ENCODE measurements at places on chromosomes 2 and 18.

DNA sequence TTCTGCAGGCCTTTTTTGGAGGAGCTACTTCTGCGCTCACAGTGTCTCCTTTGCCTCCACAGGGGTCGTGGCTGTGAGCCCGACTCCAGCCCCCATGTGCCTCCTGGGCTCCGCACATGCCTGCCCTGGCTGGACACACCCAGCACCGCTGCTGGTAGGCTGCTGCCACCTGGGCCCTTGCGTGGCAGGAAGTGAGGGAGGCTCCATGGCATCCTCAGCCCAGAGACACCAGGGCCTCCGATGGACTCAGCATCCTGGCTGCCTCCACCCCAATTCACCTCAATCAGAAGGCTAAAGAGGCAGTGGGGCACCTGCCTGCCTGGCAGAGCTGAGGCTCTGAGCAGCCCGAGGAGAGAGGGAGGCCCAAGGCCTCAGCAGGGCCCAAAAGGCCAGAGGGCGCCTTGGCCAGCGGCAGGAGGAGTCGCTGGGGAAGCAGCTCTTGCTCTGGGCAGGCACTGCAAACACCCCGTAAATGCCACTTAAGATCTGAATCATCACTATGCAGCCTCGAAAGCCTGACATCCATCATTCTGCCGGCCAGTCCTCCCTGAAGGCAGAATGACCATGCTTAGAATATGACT is 68.3 kb upstream of the OTOS start:
- peak; percentile 57 for DNase-seq

DNA sequence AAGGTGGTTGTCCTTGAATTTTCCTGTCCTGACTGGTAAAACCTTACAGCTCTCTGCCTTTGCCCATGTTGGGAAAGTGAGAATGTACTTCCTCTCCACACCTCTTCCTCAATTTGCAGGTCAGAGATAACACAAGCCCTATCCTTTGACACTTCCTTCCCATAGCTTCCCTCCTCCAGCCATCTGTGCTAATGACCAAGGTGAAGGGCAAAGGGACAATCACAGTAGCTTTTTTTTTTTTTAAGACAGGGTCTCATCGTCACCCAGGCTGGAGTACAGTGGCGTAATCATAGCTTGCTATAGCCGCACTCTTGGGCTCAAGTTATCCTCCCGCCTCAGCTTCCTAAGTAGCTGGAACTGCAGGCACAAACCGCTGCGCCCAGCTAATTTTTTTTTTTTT is 24.3 kb upstream of the STPG4 start:
- DNase-seq, result peak; percentile 18

- no peak for DNase-seq
Measured at GRCh38 chr2:134985061-134985460, 62.2 kb downstream of the MAP3K19 start.

DNA sequence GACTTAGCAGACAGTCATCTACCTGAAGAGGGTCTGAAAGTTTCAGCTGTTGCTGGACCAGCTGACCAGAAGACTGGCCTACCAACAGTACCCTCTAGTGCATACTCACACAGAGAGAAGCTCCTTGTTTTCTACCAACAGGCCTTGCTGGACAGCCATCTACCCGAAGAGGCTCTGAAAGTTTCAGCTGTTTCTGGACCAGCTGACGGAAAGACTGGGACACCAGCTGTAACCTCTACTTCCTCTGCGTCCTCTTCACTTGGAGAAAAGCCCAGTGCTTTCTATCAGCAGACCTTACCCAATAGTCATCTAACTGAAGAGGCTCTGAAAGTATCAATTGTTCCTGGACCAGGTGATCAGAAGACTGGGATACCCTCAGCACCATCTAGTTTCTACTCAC is 63.2 kb downstream of the ALMS1 start:
- no peak for DNase-seq

DNA sequence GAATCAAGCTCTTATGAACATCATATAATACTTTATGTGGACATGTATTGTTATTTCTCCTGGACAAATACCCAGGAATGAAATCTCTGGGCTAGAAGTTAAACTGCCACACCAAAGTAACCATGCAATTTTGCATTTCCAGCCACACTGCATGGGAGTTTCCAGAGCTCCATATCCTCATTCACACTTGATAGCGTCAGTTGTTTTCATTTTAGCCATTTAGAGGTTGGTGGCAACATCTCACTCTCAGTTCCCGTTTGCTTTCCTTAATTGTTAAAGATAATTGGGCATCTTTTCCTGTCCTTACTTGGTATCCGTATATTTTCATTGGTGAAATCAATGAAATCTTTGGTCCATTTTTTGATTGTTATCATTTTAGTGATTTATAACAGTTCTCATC is 47.8 kb downstream of the SH3YL1 start:
- DNase-seq, result no peak

DNA sequence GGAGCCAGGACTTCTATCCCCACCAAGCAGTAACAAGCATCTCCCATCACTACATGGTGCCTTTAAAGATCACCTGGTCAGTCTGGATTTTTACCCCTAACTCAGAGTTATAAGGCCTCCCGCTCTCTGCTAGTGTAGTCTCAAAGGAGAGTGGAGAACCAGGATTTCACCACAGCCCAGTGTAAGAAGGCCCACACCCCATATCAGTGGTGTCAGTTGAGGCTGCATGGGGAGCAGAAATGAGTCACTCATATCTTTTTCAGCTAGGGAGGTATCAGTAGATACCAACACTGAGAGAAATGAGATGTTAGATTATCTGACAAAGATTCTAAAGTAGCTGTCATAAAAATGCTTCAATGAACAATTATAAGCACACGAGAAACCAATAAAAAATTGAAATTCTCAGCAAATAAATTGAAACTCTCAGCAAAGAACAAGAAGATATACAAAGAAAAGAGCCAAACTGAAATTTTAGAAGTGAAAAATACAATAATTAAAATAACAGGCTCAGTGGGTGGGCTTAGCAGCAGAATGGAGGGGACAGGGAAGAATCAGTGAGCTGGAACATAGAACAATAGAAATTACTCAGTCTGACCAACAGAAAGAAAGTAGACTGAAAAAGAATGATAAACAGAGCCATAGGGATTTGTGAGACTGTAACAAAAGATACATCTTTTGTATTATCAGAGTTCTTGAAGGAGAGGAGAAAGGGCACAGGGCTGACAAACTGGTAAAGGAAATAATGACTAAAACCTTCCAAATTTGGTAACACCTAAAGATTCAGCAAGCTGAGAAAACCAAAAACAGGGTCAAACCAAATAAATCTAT is 257.7 kb downstream of the ANAPC1 start:
- DNase-seq, result peak; percentile 59

DNA sequence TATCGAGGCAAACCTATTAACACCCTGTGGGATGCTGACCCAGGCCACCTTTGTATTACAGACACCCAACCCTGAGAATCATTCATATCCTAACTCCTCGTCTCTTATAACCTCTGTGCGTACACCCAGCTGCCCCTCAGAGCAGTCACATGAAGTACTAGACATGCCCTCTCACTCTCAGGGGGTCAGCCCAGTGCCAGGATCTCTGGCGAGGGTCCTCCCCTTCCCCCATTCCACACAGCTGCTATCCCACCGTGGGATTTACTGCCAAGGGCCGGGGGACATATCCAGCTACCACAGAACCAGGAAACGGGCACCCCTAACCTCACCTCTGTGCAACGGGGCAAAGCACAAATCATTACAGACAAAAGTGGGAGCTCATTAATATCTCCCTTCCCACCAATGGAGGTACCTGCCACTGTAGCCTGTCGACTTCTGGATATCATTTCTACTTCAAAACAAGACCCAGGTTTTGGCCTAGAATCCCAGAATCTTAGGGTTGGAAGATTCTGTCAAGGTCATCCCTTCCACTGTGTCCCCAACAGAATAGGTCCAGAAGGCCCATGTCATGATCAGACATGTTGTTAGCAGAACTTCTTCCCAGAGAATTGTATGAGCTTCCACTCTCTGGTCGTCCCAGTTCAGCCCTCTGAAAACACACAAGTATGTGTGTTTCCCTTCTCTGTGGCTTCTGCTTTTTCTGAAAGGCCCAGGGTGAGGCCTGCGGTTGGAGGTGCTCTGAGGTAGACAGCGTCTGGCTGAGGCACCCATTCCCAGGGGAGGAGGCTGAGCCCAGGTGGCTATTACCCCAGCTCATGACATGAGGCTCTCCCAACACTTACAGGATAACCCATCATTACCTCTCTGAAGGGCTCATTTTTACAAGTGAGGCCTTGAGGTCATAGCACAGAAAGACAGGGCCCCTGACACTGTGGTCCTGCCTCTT is 1.7 kb downstream of the TMBIM1 start:
- no peak for DNase-seq

- DNase-seq, result no peak
Measured at GRCh38 chr18:48367557-48367956, 41.6 kb downstream of the ZBTB7C start.

DNA sequence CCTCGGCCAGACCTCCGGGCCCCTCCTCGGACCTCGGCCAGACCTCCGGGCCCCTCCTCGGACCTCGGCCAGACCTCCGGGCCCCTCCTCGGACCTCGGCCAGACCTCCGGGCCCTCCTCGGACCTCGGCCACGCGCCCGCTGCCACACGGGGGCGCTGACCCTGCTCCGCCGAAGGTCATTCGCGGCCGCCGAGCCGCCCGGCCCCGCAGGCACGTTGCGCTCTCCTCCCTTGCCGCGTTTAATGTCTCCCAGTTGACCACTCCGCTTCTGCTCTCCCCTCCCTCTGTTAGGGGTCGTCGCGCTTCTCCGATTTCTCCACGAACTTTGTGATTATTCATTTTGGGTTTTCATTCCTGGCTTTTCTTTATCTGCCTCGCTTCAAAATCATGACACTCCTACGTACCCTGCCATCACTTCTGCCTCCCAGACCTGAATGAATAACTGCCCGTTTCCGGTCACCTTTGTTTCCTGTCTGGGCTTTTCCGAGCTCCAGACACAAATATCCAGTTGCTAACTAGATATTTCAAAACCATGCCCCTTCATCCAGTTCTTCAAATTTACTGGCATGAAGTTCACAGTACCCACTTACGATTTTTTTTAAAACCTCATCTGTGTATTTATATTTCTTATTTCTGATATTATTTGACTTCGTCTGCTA is 14.8 kb upstream of the COLEC12 start:
- DNase-seq, result no peak

DNA sequence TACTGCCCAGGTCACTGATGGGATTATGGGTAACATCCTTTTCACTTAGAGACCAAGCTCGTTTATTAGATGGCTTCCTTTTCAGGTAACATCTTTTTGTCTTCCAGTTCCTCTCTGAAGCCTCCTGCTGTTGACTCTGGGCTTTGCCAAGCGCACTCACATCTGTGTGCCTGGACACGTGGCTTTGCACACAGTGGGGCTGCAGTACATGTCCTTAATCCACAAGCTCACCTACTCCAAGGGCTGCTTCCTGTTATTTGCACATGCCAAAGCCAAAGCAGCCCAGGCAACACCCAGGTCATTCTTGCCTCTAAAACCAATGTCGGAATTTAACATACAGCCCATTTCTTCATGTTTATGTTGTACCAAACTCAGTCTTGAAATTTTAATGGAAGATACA is 124.2 kb upstream of the BOD1L2 start:
- no peak for DNase-seq

- no peak for DNase-seq
Measured at GRCh38 chr2:70886541-70886987, 49.1 kb upstream of the ATP6V1B1 start.

- DNase-seq, result no peak
Measured at GRCh38 chr2:162022290-162022945, 51.6 kb downstream of the DPP4 start.

GRCh38 chr2:73920577-73921545 is 5.8 kb upstream of the DGUOK start:
- DNase-seq, result peak; percentile 3

DNA sequence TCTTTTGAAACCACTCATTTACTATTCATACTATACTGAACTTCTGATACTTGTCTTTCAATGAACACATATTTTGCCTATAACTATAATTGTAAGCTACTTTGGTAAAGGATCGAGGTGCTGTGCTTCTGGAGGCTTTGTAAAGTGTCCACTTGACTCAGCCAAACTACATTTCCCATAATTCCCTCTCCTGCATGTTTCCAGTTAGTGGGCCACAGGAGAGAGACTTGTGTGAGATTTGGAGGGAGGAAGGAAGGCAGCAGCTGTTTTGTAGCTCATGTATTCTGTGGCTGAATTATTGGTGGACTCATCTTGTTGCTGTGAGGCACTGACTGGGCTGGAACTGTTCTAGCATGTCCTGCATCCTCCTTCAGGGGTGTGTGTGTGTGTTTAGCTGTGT is 328.8 kb downstream of the ARL6IP6 start:
- DNase-seq, result no peak

- no peak for DNase-seq
Measured at GRCh38 chr2:235286622-235287374, 207.0 kb upstream of the AGAP1 start.

- peak; percentile 11 for DNase-seq
Measured at GRCh38 chr18:54150226-54150625, 74.2 kb downstream of the MBD2 start.

All from PC-9 (cell line).